ENCODE measurements at places on chromosomes 2 and 18. TPM values are rescaled to one million over a fixed set of nuclear protein-coding genes. Genes with fewer than 3 reads are reported as not detected.

GRCh38 chr2:124970030-124970429 is 944.9 kb downstream of the CNTNAP5 start:
- DNase-seq = no peak

DNA sequence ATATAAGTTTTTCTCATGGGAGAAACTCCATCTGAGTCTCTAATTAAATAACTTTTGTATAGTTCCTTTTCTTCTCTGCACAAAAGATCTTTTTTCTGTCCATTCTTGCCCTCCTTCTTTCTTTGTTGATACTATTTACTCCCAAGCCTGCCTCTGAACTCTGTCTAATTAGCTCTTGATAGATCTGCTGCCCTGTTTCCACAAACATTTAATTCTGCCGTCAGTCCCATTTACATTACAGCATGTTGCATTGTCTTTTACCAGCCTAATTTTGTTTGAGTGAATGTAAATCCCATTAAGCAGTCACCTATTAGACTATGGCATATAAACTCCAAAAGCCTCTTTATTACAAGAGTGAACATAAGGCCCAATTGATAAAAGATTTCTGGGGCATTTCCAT is 254.4 kb downstream of the ERBB4 start:
- DNase-seq = no peak

CCDC148 gene
- 0.41 TPM for total RNA-seq

- no peak for DNase-seq
Observed at GRCh38 chr2:226699321-226699720, 100.3 kb downstream of the IRS1 start.

GRCh38 chr2:9145109-9145751 is 61.4 kb upstream of the ASAP2 start:
- DNase-seq = peak; percentile 63

DNA sequence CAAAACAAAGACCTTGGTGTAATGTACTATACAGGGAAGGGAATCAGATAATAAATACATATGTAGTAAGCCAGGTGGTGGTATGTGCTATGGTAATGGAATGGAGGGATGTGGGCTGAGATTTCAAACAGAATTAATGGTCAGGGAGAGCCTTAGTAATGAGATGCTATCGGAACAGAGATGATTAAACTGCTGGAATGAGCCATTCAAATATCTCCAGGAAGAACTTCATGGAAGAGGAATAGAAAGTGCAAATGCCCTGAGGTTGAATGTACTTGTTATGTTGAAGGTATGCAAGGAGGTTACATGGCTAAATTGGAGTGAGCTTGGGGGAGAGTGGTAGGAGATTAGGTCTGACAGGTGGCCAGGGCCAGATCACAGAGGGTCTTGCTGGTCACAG is 5.1 kb downstream of the SERPINB11 start:
- DNase-seq = no peak

UCN gene
- 1.9 TPM for total RNA-seq

GRCh38 chr2:45275806-45276205 is 266.6 kb upstream of the SIX2 start:
- no peak for DNase-seq

ATP6V1B1 gene
- not detected for total RNA-seq

DNA sequence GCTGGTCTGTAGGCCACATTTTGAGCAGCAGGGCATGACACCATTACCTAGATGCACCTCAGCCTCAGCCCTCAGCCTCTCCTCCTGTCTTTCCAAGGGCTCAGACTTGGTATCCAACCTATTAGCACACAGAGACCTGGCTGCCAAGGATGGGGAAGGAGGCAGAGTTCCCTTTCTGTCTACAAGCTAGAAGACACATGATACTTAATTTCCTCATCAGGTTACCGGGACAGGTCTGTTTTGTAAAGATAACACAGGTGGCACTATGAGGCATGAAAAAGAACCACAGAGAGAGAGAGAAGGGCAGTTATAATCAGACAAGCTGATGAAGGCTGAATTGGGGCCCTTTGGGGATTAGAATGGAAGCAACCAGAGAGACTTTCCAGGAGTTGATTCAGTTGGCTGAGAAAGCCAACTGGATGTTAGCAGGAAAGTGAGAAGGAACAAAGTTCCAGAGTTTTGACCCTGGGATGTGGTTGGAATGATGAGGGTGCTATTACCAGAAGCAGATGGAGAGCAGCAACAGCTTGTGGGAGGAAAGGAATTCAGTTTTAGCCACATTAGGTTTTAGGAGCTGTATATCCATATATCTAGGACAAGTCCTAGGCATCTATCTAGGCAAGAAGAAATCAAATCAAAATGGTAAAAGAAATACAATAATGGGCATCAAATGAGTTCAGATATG is 46.0 kb upstream of the RMND5A start:
- DNase-seq = no peak

- DNase-seq = no peak
Observed at GRCh38 chr2:231764760-231765159, 16.3 kb downstream of the PDE6D start.

ARHGAP15 gene
- total RNA-seq = 124 TPM

DNA sequence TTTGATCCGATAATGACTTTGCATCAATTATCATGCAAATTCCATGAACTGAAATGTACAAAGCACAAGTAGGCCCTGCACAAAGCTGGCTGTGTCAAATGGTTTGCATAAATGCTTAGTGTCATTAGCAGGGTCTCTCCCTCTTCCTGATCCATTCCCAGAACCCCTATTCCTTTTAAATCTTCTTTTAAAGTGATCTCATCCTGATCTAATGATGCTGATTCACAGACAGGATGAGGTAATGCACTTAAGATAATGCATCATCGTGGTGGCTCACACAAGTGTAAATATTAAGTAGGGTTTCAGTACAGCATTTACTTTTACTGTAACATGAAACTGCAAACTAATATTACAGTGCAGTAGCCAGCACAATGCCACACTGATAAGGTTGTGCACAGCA is 304.8 kb upstream of the SOX11 start:
- DNase-seq = no peak

GRCh38 chr2:240217431-240218301 is 77.2 kb upstream of the OTOS start:
- peak; percentile 42 for DNase-seq

DNA sequence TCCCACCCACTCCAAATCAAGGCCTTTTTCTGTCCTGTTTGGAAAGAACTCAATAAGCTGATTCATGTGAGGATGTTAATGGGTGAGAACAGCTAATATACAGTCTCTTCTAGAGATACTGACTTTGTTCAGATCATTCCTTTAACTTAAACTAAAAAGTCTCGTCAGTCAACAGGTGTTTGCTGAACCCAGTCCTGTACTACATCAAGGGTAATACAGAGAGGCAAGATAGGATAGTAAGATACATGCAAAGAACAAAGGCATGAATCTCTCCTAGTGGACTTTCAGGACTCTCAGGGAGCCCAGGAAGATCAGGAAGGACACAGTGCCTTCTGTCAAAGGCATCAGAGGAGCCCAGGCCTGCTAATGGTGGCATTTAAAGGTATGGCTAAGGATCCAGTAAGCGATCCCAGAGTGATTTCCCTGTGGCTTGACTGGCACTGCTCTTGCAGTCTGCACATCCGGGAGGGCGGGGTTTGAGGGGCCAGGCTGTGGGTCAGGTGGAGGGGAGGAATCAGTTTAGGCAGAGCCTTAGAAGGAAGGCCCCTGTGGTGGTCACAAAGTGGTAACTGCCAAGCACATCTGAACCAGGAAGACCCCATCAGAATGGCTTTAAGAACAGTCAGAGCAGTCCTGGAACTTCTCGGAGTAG is 54.0 kb downstream of the EPAS1 start:
- peak; percentile 86 for DNase-seq

LIMS2 gene
- 190 TPM for total RNA-seq

DNA sequence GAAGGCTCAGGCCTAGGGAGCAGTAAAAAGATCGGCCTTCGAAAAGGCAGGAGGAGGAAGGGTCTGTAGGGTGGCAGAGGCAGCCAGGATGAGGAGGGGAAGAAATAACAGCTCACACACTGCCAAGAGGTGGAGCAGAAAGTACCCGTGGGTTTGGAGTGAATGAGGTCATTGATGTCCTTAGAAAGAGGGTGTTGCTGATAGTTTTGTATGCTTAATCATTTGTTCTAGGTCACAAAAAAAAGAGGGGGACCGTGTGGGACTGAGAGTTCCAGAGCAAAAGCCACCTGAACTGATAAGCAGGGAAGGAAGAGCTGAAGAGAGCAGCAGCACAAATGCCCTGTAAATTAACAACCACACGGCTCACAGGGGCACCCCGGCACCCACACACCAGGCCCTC is 140.4 kb downstream of the FAM161A start:
- no peak for DNase-seq

DNA sequence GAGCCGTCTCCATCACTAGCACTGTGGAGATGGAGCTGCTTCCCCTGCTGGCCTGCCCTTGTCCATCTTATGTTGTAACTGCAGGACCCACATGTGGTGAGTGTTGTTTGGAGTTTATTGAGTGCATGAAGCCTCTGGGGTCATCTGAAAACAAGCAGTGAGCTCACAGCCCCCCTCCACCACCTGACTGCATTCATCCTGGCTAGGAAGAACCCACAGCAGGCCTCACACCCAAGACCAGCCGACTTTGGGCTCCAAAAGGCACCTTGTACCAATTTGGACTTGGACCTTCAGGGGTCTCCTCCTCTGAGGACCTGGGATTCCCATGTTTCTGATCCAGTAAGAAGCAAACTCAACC is 116.1 kb downstream of the TWIST2 start:
- no peak for DNase-seq

- no peak for DNase-seq
Observed at GRCh38 chr2:17538844-17539554, 1.5 kb upstream of the VSNL1 start.

EVA1A gene
- total RNA-seq = 30.3 TPM

- no peak for DNase-seq
Observed at GRCh38 chr2:151325581-151326095, 31.8 kb upstream of the TNFAIP6 start.

DNA sequence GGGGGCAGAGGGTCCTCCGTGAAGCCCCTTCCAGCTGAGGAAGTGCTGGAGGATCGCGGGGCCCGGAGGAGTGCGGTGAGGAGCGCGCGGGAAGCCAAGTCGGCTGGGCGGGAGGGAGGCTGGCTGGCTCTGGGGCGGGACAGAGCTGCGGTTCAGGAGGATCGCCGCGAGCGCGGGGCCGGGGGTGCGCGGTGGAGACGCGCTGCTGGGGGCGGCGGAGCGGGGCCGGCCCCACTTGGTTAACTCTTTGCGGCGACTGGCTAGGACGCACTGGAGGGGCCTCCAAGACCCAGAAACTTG is 464 bp downstream of the CYBRD1 start:
- DNase-seq = peak; percentile 81
